Upper lobe of left lung (tissue), 6 donors: ENCODE measurements at places on chromosomes 13 and 19. TPM values are rescaled to one million over a fixed set of nuclear protein-coding genes. Genes with fewer than 3 reads are reported as not detected.
A peak's percentile ranks its signal among the peaks of the same experiment; 100 is the strongest.

DNA sequence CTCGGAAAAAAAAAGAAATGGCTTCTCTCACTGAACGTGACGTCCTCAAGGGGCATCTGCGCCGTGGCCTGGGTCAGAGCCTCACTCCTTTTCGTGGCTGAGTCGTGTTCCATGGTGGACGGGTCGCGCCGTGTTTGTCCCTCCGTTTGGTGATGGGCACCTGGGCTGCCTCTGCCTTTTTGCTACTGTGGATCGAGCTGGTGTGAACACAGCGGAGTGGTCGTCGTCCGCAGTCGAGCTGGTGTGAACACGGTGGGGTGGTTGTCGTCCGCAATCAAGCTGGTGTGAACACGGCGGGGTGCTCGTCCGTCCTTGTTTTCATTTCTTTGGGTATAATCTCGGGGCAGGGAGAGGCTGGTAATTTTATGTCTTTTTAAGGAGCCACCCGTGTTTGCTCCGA lies 11.6 kb downstream of the HCN2 start:
- peak; percentile 55 for DNase-seq
- no peak overlapping the region for H3K27ac ChIP-seq
- no peaks in the 10 kb centered on the region for H3K4me1 ChIP-seq
- H3K4me3 ChIP-seq = no peak overlapping the region
- no peaks in the 10 kb centered on the region for H3K27me3 ChIP-seq

- no peak overlapping the region for H3K27ac ChIP-seq
- H3K4me1 ChIP-seq = no peaks in the 10 kb centered on the region
- H3K36me3 ChIP-seq = peaks cover 5% of the 10 kb centered on the region
- H3K4me3 ChIP-seq = no peak overlapping the region
- H3K27me3 ChIP-seq = no peaks in the 10 kb centered on the region
These were observed 15.3 kb downstream of the NKPD1 start for GRCh38 chr19:45145270-45146189.

DNA sequence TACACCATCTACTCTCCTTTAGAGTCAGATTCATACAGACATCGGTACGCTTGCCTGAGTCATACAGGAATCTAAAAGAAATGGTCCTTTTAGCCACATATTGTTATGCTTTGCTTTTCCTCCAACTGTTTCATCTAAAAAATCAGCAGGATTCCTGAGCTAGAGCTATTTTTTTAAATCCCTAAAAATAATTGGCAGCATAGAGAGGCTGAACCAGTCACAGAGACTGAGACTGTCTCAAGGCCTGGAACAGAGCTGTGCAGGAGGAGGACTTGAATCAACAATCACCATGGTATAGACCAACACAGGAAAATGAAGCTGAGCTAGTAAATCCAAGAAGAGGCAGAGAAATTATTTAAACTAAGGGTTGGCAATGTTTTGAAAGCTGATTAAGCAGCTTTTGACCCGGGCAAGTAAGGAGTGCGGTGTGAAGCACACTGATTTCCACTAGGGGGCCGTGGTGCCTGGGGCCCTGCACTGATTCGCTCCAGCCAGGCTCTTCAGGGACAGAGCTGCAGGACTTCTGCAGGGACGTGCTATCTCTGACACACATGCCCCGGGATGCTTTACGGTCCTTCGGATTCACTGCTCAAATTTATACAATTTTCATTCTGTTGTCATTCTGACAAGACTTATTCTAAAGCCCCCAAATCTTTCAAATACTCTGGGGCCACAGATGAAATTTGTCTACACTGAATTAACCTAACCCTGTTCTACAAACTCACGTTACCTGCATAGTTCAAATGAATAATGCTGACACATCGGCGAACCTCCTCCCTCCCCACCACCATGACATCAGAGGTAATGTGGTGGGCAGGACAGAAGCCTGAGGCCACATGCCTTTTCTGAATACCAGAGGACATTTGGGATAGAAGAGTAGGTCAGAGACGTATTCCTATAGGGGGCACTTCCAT lies 87.6 kb upstream of the SLC15A1 start:
- H3K4me3 ChIP-seq = no peak overlapping the region
- no peaks in the 10 kb centered on the region for H3K27me3 ChIP-seq
- peaks cover 31% of the 10 kb centered on the region for H3K36me3 ChIP-seq
- no peaks in the 10 kb centered on the region for H3K4me1 ChIP-seq
- DNase-seq = peak; percentile 16

The IRS2 gene
- total RNA-seq = 47.8 TPM

DNA sequence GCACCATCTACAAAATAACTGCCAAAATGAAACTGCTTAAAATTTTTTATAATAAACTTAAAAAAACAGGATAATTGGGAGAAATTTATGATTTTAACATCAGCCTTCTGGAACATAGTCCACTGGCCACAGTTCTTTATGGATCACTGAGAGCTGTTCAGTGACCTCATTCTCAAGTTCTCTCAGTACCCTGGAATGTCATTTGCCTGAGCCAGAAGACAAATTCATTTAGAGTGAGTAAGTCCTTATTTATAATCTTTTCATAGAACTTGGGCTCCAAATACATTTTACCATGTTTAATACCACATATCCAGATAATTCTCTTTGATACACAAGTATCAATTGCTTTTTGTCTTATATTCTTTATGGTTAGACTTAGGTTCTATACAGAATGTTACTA lies 87.6 kb downstream of the CAB39L start:
- peaks cover 4% of the 10 kb centered on the region for H3K4me1 ChIP-seq
- peak overlapping the region; percentile 31 for H3K27ac ChIP-seq
- H3K4me3 ChIP-seq = no peak overlapping the region
- DNase-seq = no peak

The OLFM4 gene
- total RNA-seq = 2.9 TPM

The SPACA4 gene
- total RNA-seq = not detected

The ZNF428 gene
- 23.9 TPM for total RNA-seq
